ENCODE measurements at places on chromosomes 2 and 18. TPM values are rescaled to one million over a fixed set of nuclear protein-coding genes. Genes with fewer than 3 reads are reported as not detected.

The MOCOS gene
- 1.8 TPM for total RNA-seq

The UGT1A8 gene
- total RNA-seq: not detected

The MYO5B gene
- 11.2 TPM for total RNA-seq

The COLEC12 gene
- total RNA-seq: 13.2 TPM

The MATN3 gene
- total RNA-seq: 3.6 TPM

The MAP2 gene
- 8.8 TPM for total RNA-seq

The GKN1 gene
- total RNA-seq: not detected

The TEX44 gene
- total RNA-seq: not detected

The CHPF gene
- 37.0 TPM for total RNA-seq

The VAMP5 gene
- total RNA-seq: 140 TPM

The DNAH6 gene
- not detected for total RNA-seq

The EMILIN1 gene
- 7.3 TPM for total RNA-seq

The ATP6V1B1 gene
- not detected for total RNA-seq

The NT5DC4 gene
- not detected for total RNA-seq

The ERBB4 gene
- total RNA-seq: 0.18 TPM

The ITPRIPL1 gene
- 2.0 TPM for total RNA-seq

The GAREM1 gene
- 0.82 TPM for total RNA-seq

Measured in glomerular endothelial cell (primary cell).